A549 (cell line): ENCODE measurements at places on chromosomes 2 and 18. TPM values are rescaled to one million over a fixed set of nuclear protein-coding genes. Genes with fewer than 3 reads are reported as not detected.

KCNK3 gene
- polyA plus RNA-seq: 1.6 to 3.4 TPM (median 2.4 TPM) in 3 replicates

- DNase-seq: no peak
Observed at GRCh38 chr2:234945339-234945873, 6.4 kb upstream of the SH3BP4 start.

SDC1 gene
- 157 to 171 TPM (median 166 TPM) in 3 replicates for polyA plus RNA-seq

DNA sequence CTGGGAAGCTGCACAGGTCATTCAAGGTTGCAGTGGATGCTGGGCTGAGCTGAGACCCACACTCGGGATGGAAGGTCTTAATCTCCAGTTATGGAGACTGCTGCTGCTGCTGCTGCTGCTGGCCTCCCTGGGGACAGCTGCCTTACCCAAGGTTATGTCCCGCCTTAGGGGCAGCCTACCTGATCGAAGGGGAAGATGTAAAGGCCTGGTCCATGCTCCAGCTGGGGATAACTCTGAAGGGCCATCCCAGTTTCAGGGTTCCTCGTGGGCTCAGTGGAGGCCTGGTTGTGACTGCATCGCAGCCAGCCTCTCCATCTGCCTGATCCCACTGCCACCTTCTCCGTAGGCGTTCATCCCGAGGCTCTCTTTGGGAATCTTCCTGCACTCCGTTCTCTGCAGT lies 33.0 kb downstream of the RHOB start:
- no peak for DNase-seq

GRCh38 chr2:201234663-201235135 lies 25.6 kb upstream of the CASP8 start:
- no peak for DNase-seq

- DNase-seq: no peak
Observed at GRCh38 chr2:158693476-158693875, 101.6 kb upstream of the DAPL1 start.

DNA sequence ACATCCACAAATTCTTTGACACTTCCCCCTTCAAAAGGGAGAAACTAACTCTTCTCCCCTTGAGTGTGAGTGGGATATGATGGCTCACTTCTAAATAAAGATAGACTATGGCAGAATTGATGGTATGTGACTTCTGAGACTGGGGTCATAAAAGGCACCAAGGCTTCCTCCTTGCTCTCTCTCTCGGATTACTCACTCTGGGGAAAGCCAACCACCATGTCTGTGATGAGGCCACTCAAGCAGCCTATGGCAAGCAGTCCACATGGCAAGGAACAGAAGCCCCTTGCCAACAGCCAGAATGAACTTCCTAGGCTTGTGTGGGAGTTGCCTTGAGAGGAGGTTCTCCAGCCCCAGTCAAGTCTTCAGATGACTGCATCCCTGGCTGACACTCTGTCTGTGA lies 43.6 kb downstream of the KIAA2012 start:
- DNase-seq: no peak

PKDCC gene
- 64.5 to 99.1 TPM (median 82.4 TPM) in 3 replicates for polyA plus RNA-seq

IL36A gene
- polyA plus RNA-seq: not detected in 3 replicates

CYP1B1 gene
- polyA plus RNA-seq: 4.4 to 5.5 TPM (median 5.3 TPM) in 3 replicates

DNAJC5G gene
- polyA plus RNA-seq: not detected in 3 replicates

KYNU gene
- polyA plus RNA-seq: 242 to 304 TPM (median 302 TPM) in 3 replicates

DNA sequence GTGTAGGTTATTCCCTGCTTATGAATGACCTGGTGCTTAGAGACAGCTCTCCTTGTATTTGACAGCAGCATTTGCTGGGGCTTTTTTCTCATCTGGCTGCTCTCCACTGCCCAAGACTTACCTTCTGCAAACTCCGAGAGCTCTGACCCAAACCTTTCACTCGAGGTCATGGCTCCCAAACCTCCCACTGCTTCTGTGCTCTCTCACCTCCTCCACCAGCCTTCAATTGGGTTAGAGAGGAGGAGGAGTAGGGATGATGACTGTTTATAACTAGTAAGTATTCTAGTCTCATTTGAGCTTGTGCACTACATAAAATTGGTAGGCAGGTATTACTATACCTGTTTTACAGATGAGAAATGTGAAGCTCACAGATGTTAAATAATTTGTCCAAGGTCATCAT lies 40.1 kb downstream of the LIMS1 start:
- DNase-seq: no peak

DNA sequence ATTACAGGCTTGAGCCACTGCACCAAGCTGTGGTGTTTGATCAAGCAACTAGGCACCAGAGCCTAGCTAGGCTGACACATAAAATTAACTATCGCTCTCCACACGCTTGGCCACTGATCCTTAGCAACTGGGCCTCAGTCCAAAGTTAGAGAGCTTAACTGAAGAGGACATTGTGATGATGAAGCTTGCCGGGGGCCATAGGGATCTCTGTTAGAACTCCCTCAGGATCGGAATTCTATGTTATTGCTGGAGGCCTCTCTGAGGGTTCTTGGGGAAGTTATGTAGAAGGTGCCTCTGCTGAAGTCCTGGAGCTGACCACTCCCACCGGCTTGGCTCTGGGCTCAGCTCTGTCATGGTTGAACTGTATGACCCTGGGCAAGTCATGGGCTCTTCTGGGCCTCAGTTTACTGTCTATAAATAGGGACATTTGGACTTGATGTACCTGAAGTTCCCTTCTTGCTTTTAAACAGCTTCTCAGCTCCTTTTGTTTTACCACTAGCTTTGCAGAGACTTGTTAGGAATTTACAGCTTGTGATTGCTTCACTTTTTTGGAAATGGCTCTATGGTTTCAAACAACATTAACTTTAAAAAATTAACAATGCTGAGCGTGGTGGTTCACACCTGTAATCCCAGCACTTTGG lies 44.1 kb downstream of the GATA6 start:
- DNase-seq: no peak

DNA sequence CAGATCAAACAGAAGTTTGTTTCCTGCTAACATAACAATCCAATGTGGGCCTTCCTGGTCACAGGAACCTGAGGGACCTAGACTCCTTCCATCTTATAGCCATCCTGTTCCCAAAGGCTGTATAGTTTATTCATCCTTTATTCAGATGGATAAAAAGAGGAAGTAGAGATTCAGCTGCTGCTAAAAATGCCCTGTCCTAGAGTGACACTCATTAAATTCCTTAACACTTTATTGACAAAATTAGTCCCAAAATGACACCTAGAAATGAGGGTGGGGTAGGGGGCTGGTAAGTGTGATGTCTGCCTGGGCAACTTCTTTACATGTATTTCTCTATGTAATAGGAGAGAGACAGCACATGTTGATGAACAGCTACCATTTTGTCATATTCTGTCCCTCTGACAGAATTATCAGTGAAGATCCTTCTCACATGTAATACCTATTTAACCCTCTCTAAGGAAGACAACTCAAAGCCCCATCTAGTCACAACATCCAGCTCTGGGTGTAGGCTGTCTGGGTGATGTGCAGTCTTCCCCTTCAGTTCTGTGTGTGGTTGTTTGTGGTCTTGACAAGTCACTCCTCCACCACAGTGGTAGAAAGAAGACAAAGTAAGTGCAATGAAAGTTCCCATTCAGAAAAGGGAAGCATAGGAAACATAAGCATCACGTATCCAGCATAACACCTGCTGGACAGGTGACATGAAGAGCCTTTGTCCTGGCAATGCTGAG lies 253.9 kb upstream of the CNTNAP5 start:
- no peak for DNase-seq

RND3 gene
- 56.8 to 62.0 TPM (median 61.7 TPM) in 3 replicates for polyA plus RNA-seq

TRIM43 gene
- polyA plus RNA-seq: not detected in 3 replicates

GRCh38 chr2:12979066-12979465 lies 262.3 kb downstream of the TRIB2 start:
- no peak for DNase-seq

ABCB11 gene
- polyA plus RNA-seq: 0.01 to 0.03 TPM in 2 of 3 replicates, not detected in the other

DNA sequence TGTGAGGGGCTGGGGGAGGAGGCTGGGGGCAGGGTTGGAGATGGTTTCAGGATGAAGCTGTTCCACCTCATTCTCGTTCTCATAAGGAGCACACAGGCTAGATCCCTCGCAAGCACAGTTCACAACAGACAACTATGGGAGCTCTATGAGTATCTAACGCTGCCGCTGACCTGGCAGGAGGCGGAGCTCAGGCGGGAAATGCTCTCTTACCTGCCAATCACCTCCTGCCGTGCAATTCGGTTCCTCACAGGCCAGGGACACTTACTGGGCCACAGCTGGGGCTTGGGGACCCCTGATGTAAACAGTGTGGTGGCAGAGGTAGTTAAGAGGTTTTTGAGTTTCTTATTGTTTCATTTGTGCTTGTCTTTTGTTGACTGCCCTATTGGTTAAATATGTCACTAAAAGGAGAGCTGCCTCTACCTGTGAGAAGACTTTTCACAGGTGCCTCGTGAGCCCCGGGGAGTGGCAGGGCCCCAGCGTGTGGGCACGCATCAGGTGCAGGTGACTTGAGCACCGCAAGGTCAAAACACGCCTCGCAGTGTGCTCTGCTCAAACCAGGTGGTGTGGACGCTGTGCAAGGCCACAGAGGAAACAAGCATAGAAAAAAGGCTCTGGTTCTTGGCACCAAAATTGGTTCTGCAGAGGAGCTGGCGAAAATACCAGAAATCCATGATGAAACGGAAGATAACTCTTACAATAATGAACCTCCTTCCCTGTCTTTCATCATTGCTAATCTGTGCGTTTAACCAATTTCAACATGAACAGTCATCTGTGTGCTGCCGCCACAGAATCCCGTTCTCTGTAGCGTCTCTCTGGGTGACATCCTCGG lies 10.2 kb downstream of the MLPH start:
- DNase-seq: no peak
